ENCODE measurements at places on chromosomes 5 and 9.

- no peak for DNase-seq
Measured at GRCh38 chr9:13500034-13500433, 220.5 kb upstream of the MPDZ start.

DNA sequence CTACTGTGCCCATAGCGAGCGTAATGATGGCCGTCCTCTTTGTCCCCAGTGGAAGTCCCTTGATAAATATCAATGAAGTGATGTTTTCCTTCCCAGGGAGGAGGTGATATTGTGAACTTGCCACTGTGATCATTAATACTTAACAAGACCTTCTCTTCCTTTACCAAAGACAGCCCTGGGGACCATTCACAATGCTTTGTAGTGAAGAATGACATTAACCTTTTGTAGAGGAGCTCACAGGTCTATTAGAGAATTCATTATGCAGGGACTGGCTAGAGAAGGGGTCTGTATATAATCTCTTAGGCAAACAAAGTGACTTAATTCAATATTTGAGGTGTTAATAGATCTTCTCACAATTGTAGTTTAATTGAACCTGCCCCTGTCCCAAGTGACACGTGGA, 452.9 kb upstream of the DMAC1 start:
- DNase-seq = no peak

DNA sequence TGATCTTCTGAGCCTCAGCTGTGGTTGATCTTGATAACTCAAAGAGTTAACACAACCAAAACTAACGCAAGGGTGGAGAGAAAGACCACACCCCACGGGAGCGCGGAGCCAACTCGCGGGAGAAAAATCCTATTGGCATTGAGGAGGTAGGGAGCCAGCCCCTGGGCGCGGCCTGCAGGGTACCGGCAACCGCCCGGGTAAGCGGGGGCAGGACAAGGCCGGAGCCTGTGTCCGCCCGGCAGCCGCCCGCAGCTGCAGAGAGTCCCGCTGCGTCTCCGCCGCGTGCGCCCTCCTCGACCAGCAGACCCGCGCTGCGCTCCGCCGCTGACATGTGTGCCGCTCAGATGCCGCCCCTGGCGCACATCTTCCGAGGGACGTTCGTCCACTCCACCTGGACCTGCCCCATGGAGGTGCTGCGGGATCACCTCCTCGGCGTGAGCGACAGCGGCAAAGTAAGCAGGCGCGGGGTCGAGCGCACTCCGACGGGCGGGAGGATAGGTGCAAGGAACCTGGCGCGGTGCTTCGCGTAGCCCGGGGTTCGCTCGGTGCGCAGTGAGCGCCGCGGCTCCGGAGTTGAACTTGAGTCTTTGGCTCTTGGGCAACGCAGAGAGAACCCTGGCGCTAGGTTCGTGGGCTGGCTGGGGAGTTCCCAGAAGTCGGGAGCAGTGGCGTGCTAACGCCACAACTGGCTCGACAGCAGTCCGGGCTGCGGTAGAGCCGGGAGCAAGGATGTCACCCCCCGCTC, at the start of gene GDA:
GDA (plus strand) TSS at position 210 of the 745 bp plus-strand sequence; CDS start at position 330, 120 bp downstream.
- no peak for DNase-seq

GRCh38 chr9:107260437-107261081, 22.5 kb upstream of the RAD23B start:
- no peak for DNase-seq

DNA sequence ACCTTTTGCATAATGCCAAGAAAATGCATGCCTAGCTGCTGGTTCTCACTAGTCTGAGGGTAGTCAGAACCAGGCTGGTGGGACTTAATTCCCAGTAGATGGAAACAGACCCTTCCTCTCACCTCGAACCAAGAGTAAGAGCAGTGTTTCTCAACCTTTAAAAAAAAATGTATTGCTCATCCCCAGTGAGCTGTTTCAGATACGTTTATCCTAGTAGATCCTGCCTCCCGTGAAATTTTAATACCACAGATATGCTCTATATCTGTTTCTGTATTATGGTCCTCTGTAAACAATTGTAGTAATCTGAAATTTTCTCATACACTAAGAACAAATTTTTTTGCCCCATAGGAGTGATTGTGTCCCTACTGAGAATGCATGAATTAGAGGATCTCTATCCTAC, 86.2 kb downstream of the TEK start:
- no peak for DNase-seq

- DNase-seq = no peak
Measured at GRCh38 chr9:96495341-96495740, 45.4 kb downstream of the HABP4 start.

DNA sequence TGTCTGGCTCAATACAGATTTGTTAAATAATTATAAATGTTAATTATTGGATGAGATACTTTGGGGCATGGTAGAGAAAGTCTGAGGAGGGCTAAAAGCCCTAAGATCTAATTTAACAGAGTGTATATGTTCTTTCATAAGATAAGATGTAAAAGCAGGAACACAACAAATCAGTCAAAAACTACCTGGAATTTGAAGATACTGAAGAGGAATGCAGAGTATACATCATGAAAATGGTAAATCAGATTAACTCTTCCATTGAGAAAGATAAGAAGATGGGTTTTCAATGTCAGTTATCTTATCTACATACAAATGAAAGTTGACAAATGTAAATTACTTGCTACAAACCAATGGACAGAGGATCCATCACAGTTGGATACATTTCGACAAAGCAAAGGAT, 107.3 kb upstream of the NFIB start:
- DNase-seq = no peak

GRCh38 chr9:126791406-126792230, 13.2 kb upstream of the ZBTB43 start:
- no peak for DNase-seq

GRCh38 chr5:151675611-151676313, 11.0 kb downstream of the SPARC start:
- no peak for DNase-seq

- no peak for DNase-seq
Measured at GRCh38 chr9:68997666-68998065, 16.2 kb downstream of the PRKACG start.

DNA sequence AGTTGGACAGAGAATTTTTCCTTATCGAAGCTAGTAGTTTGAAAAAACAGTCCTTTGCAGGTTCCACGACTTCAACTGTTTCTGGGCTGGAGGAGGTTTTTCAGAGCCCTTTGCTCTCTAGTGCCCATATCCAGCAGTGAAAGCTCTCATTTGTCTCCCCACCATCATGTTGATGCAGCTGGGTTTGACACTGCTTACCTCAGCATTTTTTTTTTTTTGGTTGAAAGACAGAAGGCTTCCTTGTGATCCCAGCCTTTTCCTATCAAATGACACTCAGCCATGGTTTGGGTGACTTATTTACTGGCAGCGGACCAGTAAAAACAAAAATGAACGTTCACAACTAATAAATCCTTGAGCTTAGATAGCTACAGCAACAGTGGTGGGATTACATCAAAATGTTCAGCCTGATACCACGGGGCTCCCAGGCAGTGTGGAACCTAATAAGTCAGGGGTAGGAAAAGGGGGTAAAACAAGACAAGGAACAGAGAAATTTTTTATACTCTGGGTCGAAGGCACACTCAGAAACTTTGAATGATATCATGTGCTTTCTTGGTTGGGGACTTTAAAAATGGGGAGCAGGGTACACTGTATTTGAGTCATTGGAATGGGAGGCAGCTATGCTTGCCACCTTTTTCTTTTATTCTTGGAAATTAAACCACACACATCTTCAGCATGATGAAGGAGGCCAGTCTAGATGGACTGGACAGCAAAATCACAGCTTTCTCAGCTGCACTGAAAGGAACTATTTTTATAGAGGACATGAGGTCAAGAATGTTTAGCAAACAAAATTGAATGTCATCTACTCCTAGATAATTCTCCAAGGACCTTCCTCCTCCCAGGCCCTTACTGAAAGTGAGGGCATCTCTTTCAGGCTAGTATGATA, 308.9 kb upstream of the MPDZ start:
- DNase-seq = no peak

DNA sequence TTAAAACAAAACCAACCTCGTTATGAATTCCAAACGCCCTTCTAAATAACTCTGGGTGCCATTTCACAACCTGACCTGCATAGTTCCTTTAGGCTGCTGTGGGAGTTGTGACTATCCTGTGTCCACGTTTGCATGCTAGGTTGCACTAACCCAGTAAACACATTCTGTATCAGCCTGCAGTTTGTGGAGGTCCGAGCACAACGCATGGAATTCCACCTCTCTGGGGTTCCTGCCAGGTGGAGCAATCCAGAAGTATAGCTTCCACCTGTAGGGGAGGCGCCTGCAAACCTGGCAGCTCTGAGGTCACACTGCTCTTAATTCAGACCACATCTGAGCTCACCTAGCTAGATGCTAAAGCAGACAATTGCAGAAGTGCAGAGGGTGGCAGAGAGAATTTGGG, 57.2 kb downstream of the MARCHF3 start:
- DNase-seq = peak; percentile 42

DNA sequence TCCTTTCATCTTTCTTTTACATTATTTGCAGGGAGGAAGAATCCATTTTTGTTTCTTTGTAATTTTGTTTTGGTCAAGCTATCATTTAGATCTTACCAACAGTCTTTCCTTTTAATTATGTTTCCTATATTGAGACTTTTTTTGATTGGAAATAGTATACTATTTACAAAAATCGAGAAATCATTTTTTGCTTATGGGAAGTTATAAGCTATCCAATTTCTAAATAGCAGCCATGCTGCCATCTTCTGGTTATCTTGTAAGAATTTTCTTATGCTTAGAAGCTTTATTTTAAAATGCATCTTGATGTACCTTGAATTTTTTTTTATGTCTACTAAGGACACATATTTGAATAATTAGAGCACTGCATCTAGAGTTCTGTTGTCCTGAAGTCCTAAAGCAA, 821.2 kb downstream of the PTPRD start:
- DNase-seq = no peak

DNA sequence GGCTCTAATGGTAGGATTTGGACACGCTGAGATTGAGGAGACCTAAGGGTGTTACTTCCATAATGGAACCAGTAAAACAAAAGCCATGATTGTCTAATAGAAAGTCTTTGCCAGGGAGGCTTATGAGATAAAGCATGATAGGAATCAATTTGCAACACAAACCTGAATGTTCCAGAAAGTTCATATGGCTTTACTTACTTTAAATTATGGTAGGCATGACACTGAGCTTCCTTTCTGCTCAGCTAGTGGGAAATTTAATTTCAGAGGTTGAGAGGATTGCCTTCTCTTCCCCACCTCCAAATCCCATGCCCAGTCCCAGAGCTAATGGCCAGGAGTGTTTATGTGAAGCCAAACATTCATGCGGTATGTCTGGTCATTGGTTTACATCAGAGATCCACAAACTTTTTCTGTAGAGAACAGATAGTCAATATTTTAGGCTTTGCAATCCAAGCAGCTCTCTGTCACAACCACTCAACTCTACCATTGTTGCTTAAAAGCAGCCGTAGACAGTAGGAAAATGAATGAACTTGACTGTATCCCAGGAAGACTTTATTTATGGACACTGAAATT, 114.5 kb downstream of the UGCG start:
- DNase-seq = no peak

- DNase-seq = peak; percentile 47
Measured at GRCh38 chr5:171418316-171418981, 998 bp upstream of the FGF18 start.

DNA sequence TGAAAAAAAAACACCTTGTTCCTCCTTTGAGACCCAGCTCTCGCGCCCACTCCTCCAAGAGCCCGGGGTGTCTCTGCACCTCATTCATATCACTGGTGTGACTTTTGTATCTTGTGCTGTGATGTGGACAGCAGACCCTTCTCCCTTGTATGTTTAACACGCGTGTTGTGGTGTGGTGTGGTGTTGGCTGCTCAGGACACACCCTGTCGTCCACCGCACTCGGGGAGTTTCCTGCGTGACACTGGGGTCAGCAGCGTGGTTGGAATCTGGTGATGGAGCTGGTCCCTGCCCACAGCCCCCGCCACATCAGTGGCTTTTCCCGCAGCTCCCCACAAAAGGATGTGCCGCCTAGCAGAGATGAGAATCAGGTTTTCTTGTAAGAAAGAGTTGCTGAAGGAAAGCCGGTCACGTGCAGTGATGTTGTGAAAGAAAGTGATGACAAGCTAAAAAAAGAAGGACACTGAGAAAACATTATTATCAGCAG, 61.5 kb downstream of the TENT4A start:
- DNase-seq = no peak

- no peak for DNase-seq
Measured at GRCh38 chr9:128969491-128969890, 22.0 kb downstream of the NUP188 start.

DNA sequence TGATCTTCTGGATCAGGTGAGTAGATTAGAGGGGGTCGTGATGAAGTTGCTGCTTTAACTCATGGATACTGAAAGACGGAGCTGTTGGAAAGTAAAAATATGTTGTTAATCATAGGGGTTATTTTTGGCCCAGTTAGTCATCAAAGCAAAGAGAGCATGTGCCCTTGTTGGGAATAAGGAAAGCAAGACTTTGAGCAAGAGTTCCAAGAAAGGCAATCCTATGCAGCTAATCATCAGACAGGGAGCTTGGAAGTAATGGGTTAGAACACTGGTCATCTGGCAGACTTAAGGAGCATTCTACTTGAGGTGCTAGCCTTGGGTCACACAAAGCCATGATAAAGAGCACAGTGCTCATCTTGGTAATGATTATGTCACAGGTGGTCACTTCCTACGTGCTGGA, 18.3 kb downstream of the ASPN start:
- no peak for DNase-seq

- no peak for DNase-seq
Measured at GRCh38 chr9:27534658-27535209, 5.1 kb upstream of the MOB3B start.

DNA sequence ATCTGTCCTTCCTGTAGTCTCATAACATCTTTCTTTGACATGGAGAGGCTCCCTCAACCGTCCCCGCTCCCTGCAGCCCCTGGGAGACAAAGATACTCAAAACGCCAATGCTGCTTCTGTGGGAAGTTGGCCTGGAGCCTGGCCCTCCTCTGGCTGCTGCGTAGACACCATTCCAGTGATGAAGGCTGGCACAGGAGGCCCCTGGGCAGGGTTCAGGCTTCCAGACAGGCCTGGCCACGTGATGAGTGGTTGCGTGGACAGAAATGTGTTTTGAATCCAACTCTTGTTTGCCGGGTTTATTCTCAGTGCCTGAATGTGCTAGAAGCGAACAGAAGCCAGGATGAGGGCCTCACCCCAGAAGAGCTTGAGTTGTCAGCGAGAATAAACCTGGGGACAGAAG, 43.2 kb upstream of the NKX2-5 start:
- DNase-seq = no peak

DNA sequence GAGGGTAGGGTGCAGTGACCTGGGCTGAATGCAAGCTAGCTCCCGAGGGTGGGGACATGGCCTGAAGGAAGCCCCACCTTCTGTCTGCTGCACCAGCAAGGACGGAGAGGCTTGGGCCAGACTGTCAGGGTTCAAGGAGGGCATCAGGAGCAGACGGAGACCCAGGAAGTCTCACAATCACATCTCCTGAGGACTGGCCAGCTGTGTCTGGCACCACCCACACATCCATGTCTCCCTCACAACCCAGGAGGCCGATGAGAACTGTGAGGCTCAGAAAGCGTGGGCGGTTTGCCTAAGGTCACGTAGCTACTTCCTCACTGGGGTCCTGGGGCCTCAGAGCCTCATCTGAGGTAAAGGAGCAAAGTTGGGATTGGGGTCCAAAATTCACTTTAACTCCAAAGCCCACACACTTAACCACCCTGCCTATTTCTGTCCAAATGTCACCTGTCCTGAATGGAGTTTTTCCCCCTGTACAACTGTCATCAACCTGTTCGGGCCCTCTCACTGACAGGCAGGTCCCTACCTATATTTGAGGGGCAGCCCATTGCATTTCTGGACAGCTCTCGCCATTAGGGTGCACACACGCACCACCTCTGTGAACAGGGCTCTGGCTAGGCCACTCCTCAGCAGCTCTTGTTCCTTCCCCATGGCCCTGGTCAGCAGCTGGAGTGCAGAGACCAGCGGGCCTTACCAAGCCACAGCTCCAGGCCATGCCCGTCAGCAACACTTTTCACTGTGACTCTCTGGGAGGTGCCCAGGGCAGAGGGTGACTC, 3.4 kb downstream of the IL13 start:
- no peak for DNase-seq

Data from hematopoietic multipotent progenitor cell treated with erythropoietin and hydrocortisone succinate and interleukin-3 and kit ligand, for 17 days (in vitro differentiated cells).